ENCODE measurements at places on chromosomes 6 and 20.

GRCh38 chr20:62765021-62765420, 31.3 kb upstream of the MRGBP start:
- DNase-seq: no peak

DNA sequence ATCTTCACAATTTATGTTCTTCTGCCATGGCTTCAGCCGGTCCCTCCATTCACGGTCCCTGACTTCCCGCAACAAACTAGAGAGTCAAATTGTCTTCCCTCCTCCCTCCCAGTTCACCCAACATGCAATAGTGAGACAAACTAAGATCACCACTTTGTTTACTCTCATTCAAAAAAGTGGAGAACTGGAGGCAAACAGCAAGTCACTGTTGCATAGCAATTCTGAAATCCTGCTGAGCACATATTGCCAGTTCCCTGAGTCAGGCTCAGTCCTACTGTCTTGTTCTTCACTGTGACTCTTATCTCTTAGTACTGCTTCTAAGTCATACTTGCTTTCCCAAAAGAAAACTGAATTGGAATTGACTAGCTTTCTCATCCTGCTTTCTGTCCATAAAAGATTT, 287.2 kb upstream of the SASH1 start:
- DNase-seq: no peak

- no peak for DNase-seq
These were observed 67.5 kb downstream of the MACROD2 start for GRCh38 chr20:14062786-14063185.

DNA sequence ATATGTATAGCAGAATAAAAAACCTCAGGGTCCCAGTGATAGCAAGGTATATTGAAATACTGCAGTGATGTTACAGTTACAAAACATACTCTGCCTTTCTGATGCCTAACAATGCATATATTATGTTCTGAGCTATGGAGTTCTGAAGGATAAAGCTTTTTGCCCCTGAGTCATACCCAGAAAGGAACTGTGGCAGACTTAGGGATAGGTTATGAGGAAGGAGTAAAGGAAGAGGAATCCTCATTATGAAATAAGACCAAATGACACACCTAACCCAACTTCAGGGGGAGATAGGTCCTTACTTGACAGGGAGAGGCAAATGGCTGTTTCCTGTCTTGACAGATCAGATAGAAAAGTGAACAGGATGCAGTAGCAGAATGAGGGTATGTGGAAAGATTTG, 940.6 kb upstream of the FLRT3 start:
- no peak for DNase-seq

DNA sequence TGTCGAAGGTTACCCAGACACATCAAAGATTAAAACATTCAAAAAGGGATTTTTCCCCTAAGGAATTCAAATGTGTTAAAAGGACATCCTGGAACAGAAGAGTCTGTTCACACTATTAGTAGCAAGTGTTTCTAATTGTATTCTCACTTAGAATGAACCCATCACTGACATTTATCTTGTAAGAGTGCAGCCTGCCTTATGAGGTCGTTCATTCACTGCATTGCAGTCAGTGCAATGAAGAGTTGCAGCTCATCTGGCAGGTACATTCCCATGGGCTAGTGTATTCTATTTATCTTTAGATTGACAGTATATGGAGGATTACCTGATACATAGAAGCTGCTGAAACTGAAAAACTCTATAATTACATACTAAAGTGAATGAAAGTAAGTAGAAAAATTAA, 36.5 kb downstream of the PHACTR1 start:
- no peak for DNase-seq

DNA sequence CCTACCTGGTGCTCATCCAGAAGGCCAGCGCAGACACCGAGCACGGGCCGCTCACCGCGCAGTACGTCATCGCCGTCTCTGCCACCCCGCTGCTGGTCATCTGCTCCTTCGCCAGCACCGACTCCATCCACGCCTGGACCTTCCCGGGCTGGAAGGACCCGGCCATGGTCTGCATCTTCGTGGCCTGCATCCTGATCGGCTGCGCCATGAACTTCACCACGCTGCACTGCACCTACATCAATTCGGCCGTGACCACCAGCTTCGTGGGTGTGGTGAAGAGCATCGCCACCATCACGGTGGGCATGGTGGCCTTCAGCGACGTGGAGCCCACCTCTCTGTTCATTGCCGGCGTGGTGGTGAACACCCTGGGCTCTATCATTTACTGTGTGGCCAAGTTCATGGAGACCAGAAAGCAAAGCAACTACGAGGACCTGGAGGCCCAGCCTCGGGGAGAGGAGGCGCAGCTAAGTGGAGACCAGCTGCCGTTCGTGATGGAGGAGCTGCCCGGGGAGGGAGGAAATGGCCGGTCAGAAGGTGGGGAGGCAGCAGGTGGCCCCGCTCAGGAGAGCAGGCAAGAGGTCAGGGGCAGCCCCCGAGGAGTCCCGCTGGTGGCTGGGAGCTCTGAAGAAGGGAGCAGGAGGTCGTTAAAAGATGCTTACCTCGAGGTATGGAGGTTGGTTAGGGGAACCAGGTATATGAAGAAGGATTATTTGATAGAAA, 2.0 kb downstream of the SLC35D3 start:
- no peak for DNase-seq

DNA sequence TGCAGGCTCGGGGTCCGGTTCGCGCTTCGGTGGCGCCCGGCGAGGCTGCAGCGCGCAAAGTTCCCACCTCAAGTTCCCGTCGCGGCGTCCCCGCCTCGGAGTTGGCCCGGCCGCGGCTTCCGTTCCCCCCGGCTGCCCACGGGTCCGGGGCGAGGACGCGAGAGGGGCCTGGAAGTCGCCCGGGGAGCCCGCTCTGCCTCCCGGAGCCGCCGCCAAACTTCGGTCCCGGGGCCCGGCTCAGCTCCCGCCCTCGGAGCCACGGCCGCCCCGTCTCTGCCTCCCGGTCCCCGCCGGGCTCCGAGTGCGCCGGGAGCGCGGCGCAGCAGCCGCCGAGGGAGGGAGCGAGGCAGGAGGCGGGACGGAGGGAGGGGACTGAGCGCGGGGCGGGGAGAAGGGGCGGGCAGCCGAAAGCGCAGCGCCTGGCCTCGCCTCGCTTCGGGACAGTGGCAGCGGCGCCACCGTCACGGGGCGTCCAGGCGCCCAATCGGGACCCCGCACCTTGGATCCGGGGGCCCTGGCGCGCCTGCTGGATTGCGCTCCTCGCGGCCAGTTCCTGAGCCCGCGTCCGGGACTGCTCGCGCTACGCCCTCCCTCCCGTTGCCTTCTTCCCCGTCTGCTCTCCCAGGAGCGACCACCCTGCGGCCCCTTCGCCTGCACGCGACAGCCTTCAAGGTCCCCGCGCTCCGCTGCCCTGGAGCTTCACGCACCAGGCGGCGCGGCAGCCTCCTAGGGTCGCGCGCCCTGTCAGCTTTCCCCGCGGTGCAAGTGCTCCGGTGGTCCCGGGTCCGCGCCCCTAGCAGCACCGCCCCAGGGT, at the start of gene KCNG1:
Gene KCNG1, minus strand, starts transcription at position 305 of the 814 bp plus-strand sequence. CDS start 12,769 bp downstream, outside the sequence.
- peak; percentile 47 for DNase-seq

DNA sequence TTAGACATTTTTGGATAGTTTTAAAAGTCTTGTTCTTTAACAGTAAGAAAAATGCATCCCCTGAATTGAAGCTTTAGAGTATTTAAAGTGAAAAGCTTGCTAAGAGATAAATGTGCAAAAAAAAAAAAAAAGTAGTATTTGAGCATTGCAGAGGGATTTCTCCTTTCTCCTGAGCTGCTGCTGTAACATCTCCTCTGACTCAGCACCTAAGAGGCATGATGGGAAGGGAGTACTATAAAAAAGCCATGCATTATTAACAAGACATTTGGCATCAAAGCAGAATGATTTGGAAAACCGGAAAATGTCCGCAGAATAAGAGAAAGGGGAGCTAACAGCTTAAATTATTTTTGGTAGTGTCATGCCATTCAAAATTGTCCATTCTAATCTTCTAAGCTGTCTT, 27.9 kb downstream of the B4GALT5 start:
- DNase-seq: peak; percentile 62

DNA sequence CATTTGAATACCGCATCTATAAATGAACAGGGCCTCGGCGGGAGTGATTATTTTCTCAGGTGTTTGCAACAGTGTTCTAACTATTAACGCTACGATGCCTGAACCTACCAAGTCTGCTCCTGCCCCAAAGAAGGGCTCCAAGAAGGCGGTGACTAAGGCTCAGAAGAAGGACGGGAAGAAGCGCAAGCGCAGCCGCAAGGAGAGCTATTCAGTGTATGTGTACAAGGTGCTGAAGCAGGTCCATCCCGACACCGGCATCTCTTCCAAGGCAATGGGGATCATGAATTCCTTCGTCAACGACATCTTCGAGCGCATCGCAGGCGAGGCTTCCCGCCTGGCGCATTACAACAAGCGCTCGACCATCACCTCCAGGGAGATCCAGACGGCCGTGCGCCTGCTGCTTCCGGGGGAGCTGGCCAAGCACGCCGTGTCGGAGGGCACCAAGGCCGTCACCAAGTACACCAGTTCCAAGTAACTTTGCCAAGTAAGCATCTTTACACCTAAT, 70.9 kb downstream of the HFE start:
- DNase-seq: no peak

- DNase-seq: no peak
These were observed 127.0 kb upstream of the STXBP5 start for GRCh38 chr6:147077251-147077650.

DNA sequence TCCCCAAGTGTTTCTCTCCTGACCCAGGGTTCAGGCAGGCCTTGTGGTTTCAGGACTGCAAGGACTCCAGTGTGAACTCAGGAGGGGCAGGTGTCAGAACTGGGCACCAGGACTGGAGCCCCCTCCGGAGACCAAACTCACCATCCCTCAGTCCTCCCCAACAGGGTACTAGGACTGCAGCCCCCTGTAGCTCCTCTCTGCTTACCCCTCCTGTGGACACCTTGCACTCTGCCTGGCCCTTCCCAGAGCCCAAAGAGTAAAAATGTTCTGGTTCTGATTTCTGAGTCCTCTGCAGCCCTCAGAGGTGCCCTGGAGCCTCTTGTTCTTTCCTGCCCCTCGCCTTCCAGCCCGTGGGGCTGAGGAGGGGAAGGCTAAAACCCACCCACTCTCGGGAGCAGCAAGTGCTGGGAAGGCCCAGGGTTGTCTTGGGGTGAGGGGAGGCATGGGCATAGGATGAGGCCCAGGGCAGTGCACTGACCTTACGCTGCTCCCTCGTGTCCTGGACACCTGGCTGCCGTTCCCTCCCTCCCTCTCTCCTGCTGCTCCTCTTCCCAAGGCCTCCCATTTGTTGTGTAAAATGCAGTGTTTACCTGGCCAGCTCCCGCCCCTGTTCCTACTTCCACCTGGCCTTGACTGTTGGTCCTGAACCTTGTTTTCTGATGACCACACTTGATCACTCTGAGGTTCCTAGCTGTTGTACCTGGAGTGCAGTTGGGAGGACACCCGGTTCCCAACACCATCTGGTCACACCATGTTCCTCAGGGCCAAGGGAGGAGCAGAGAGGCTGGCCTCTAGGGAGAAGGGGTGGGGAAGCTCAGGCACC, 9.9 kb downstream of the CNPY3 start:
- no peak for DNase-seq

DNA sequence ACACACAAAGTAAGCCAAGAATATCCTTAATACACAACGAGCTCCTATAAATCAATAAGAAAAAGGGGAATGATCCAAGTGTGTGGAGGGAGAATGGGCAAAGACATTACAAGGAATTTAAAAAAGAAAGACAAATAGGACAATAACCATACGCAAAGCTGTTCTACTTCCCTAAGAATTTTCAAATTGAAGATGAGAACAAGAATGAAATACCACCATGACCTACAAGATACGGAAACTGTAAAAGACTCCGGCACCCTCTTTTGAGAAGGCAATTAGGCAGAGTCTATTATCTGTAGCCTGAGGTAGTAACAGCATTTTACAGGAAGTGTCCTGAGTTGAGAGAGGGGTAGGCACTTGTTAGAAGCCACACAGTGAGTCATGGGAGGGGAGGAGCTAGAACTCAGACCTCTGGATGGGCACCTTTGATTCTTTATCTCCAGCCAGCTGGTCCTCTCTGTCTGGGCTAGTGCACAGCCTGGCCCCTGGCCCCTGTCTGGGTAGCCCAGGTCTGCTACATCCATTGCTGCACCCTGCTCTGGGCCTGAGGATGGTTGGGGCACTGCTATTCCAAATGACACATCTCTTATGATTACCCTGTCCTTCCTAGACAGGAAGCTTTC, 15.3 kb downstream of the RSPO4 start:
- DNase-seq: no peak

GRCh38 chr6:119527231-119527578, 177.6 kb upstream of the MAN1A1 start:
- no peak for DNase-seq

DNA sequence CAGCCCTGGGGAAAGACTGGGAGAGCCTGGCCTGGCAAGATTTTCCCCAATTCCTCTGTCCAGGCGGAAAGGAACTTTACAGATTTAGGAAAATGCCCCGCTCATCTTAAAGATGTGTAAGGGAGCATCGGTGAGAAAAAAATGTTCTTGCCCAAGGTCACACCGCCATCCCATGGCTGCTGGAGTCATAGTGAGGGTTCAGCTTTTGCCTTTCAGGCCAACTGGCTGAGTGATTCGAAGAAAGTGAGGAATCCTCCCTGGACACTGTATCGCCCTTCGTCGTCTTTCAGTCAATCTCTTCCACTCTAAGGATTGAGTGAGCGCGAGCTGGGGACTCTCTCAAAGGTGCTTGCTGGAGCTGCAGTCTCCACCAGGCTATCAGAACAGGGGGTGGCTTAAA, 1.4 kb downstream of the WFDC2 start:
- DNase-seq: no peak

DNA sequence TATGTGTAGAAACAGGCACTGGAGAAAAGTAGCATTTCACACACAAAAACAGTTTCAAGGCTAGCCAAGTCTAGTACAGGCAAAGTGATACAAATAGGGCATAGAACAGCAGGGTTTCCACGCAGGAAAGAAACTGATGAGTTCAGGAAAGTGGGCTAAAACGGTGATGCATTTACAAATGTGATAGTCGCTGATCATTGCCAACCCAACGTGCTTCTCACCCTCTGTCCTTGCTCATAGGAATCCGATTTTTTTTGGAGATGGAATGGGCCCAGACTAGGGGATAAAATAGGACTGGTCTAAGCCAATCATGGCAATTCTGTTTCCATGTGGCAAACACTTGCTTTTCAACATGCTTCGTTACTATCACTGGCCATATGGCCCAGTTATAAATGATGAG, 536.6 kb downstream of the PRKN start:
- no peak for DNase-seq

DNA sequence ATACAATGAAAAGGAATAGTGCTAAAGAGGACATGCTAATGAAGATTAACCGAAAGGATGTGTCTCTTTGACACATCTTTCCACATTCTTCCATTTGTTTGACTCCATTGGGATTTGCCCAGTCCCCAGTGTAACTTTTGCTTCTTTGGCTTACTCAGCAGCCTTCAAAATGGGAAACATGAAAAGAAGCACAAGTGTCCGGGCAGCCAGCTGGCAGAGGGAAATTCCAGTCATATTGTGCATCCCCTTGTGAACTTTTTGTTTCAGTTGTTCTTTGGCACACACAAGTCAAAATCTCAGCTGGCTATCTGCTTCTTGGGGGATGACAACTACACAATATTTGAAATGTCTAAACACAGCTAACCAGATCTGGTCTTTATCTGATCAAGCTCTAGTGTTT, 157.4 kb downstream of the OGFRL1 start:
- DNase-seq: no peak

DNA sequence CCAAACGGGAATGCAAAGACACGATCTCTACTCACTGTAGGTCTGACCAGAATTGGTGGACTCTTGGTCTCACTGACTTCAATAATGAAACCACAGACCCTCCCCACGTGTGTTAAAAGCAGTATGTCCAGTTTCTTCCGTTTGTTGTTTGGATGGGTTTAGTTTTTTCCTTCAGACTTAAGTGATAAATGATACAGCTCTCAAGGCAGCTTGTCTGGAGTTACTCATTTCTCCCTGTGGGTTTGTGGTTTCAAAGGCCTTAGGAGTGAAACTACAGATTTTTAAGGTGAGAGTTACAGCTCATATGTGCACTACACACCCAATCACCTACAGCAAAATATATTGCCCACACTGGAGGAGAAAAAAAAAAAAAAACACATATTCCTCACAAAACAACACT, 86.7 kb upstream of the STMND1 start:
- no peak for DNase-seq
